Upper lobe of right lung (tissue), 1 donor: ENCODE measurements at places on chromosomes 4 and X. TPM values are rescaled to one million over a fixed set of nuclear protein-coding genes. Genes with fewer than 3 reads are reported as not detected.

- H3K36me3 ChIP-seq, result no peaks in the 10 kb centered on the region
- H3K27ac ChIP-seq, result no peak overlapping the region
- H3K4me3 ChIP-seq, result no peak overlapping the region
- H3K4me1 ChIP-seq, result no peaks in the 10 kb centered on the region
- no peaks in the 10 kb centered on the region for H3K27me3 ChIP-seq
- DNase-seq, result no peak
These were observed 241.2 kb downstream of the ARHGAP24 start for GRCh38 chr4:85715991-85716737.

DNA sequence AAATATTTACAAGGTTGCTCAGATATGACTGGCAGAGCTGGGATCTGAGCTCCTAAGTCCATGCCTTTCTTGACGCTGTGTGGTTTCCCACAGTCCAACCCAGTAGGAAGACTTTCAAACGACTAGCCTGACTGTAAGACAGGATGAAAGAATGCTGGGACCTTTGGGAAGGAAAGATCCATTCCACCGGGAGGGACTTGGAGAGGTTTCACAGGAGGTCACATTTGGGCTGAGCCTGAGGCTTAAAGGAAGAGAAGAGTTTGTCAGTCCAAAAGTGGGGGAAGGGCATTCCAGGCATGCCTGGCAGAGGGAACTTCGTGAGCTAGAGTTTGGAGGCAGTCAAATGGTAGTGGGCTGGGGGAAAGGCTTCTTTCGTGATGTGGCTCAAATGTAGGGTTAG lies 1.5 kb downstream of the STARD8 start:
- no peaks in the 10 kb centered on the region for H3K4me1 ChIP-seq
- no peak for DNase-seq
- no peak overlapping the region for H3K27ac ChIP-seq
- no peak overlapping the region for H3K4me3 ChIP-seq
- no peaks in the 10 kb centered on the region for H3K27me3 ChIP-seq

DNA sequence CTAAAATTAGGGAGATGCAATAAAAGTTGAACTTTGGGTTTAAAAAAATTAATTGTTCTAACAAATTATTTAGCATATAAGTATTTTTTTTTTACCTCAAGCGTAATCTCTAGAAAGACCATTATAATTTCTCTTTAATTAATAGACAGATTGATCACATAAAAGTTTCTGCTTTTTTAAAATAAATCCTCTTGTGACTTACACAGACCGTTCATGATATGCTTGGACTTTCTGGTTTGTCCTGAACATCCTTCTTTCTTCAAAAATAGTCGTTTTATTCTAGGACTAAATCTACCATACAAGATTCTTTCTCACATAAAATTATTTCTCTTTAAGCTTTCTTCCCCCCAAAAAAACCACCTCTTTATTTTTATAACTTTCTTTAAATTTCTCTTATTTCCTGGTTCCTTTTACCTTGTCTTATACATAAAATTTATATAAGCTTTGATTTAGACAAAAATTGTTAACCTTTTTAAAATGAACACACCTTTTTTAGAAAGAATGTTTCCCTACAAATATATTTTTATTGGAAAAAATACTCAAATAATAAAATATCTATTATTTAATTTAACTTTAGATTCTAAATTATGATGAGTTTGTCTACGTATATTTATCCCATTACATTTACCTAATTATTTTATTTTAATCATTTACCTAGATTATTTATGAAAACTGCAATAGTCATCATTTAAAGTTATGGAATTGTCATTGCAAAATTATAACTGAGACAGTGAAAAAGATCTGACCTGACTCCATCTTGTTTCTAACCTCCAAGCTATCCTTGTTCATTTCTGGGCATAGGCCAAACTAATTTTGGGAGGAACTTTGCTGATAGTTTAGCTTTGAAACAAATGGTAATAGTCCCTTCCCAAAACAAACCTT lies 37.6 kb downstream of the PGRMC2 start:
- DNase-seq, result no peak
- H3K27me3 ChIP-seq, result no peaks in the 10 kb centered on the region
- no peak overlapping the region for H3K4me3 ChIP-seq
- no peaks in the 10 kb centered on the region for H3K36me3 ChIP-seq

DNA sequence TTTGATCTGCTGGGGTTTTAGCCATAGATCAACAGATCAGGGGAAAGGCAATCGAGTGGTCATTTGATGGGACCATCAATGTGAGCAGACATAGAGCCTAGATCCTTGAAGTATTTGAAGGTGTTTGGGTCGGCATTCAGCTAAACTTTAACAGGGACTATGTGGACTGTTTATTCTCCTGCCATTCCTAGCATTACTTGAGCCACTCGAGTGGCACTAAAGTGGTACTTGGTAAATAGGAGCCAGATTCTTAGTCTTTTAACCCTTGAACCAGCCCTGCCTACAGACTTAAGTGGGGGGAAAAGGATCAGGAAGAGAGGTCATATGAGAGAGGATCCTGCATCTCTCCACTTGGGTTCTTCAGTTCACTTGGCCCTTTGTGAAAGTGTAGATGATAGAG lies 3.8 kb downstream of the MSN start:
- DNase-seq, result no peak
- H3K27ac ChIP-seq, result peak overlapping the region; percentile 93
- peak overlapping the region; percentile 69 for H3K4me3 ChIP-seq
- H3K27me3 ChIP-seq, result no peaks in the 10 kb centered on the region
- peaks cover 40% of the 10 kb centered on the region for H3K4me1 ChIP-seq
- H3K36me3 ChIP-seq, result no peaks in the 10 kb centered on the region

DNA sequence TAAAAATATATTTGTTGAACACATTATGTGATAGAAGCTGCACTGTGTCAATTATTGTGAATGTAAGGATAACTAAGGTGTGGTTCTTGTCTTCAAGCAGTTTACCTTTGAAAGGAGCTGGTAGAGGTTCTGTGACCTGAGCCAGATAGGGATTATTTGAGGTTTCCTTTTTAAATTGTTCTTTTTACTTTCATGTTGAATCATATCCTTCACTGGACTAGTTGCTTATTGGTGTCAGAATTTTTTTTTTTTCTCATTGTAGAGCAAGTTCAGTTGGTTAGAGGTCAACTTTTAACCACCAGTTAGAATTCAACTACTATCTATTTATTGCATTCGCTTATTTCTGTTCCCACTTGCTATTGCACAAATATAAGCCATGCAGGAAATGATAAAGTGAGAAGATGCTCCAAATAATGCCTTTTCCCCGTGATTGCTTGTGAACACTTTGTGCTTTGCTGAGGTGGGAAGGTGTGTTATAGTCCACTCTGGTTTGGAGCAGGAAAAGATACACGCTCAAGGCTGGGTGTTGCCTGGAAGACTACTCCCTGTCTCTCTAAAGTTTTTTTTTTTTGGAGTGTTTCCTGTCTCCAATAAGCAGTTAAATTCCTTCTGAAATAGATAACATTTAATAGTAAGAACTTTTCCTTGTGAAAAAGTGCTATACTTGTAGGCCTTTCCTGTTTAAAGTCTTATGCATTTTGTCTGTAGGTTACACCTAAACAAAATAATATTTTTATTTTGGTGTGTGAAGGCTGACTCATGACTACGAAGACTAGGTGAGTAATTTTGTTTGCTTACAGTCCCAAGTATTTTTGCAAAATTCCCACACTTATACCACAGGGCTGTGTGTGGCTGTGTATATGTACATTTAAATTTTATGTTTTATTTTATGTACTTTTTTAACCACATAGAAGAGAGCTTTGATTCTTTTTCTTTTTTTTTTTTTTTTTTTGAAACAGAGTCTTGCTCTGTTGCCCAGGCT lies 83.8 kb upstream of the LCORL start:
- H3K4me3 ChIP-seq, result no peak overlapping the region
- no peak overlapping the region for H3K27ac ChIP-seq
- H3K4me1 ChIP-seq, result no peaks in the 10 kb centered on the region
- no peaks in the 10 kb centered on the region for H3K36me3 ChIP-seq

- H3K4me1 ChIP-seq, result no peaks in the 10 kb centered on the region
- no peaks in the 10 kb centered on the region for H3K27me3 ChIP-seq
- no peak overlapping the region for H3K4me3 ChIP-seq
These were observed 12.7 kb downstream of the MAD2L1 start for GRCh38 chr4:120053911-120054310.

The CFAP47 gene
- total RNA-seq, result not detected

The FAM184B gene
- total RNA-seq, result 0.17 TPM

The USP27X gene
- total RNA-seq, result 3.0 TPM

The CYLC1 gene
- total RNA-seq, result not detected
